Right lobe of liver (tissue), 6 donors: ENCODE measurements at places on chromosomes 7 and 10.

DNA sequence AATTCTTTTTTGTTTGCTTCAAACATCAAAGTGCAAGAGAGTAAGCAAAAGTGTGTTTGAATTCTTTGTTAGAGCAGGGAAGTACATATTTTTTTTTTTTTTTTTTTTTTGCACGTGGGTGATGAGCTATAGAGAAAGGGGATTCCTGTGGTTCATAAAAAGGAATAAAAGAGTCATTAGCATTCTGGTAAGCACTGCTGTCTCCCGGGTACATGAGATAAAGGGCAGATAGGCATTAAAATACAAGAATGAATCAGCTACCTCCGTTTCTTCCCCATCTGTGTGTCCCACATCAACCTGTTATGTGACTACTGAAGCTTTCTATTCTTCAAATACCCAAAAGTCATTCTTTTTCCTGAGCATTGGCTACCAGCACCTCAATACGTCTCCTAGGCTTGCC, 102.4 kb upstream of the SEMA3D start:
- no peak for DNase-seq

DNA sequence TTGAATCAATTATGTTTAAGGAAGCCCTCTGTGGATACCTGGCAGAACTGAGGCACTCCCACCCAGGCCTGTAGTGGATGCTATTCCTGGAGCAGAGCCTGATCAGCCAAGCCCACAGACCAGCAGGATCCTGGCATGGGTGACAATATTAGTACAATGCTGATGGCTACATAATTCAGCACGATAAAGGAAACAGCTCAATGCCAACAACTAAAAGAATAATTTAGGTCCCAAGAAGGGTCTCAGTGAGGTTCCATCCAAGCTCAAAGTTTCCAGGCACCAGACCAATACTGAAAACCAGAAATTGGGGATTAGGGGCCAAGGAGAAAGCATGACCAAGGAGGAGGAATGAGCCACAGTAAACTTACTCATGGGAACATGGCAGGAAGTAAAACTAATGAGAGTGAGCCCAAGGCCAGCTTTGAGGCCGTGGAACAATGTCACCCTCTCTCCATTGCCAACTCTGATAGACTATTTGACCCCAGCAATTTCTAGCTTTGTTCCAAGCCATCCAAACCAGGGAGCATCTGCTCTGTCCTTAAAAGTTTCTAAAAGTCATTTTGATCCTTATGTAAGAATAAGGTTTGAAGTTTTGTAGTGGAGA, 1082.4 kb downstream of the KCNMA1 start:
- no peak for DNase-seq

- DNase-seq, result no peak
Measured at GRCh38 chr10:18224626-18225445, 84.6 kb downstream of the CACNB2 start.

- DNase-seq, result no peak
Measured at GRCh38 chr10:110506448-110506847, 8.7 kb downstream of the DUSP5 start.

DNA sequence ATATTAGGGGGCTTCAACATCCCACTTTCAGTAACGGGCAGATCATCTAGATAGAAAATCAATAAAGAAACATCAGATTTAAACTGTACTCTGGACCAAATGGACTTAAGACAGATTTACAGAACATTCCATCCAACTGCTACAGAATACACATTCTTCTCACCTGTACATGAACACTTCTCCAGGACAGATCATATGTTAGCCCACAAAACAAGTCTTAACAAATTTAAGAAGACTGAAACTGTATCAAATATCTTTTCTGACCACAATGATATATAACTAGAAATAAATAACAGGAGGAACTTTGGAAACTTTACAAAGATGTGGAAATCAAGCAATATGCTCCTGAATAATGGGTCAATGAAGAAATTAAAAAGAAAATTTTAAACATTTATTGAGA, 86.7 kb downstream of the MICU1 start:
- DNase-seq, result no peak

DNA sequence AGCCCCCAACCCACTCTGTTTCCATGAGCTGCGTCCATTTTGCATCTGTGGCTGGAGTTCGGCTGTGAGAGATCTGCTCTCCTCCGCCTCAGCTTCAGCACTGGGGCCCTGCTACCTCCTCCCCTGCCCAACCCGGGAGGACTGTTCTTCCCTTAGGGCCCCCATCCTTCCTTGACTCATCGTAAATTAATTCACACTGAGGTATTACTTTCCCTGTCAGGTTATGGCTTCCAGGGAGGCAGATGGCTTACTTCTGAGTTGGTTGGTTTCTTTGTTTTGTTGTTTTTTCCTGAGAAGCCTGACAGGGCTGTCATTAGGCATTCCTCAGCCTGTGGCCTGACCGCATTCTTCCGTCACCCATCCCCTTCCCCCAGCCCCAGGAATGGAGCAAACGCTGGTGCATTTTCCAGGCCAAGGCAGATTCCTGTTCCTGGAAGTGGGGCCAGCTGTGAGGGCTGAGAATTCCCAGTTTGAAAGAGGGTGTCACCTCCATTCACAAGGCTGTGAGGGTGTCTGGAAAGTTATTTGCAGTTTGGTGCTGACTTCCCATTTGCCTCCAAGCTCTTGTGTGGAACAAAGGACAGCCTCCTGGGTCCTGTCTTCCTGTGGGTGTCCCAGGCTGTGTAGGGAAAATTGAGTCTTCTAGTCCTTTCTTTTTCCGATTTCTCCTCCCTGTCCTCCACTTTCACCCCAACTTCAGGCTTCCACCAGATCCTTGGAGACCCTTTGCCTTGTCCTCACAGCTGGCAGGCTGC, 11.7 kb downstream of the CPA5 start:
- no peak for DNase-seq

GRCh38 chr7:158685693-158686092, 18.9 kb downstream of the NCAPG2 start:
- no peak for DNase-seq

- DNase-seq, result no peak
Measured at GRCh38 chr7:96826089-96826488, 116.4 kb upstream of the SEM1 start.

GRCh38 chr7:26461518-26461917, 169.9 kb downstream of the SNX10 start:
- no peak for DNase-seq

DNA sequence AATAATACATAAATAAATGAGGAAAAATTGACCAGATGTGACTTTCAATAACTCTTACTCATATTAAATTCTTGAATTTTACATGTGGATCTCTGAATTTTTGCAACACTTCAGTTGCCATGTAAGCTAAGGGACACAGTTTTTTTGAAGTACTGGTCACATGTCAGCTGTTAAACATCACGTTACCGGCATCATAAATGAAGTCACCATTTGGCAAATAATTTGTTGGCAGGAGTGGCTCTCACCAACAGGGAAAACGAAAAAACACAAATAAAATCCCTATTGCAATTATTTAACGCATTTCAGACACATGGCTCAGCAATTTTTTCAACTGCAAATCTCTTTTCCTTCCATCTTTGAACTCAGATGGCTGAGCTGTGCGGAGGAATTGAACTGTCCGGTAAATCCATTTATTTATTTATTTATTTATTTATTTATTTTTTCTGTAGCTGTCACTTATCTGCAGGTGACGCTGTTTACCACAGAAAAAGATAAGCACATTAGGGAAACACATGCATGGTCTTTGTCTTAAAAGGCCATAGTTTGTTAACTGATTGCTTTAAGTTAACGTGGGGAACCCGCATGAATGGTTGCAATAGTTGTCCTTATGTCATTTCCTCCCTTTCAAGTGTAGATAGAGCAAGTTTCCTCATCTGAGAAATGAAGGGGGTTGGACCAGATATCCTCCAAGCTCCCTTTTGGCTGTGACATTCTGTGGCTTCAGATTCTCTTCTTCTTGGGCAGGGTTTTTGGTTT, 64.7 kb upstream of the JAZF1 start:
- no peak for DNase-seq

GRCh38 chr7:102273749-102274712, 12.6 kb upstream of the SH2B2 start:
- no peak for DNase-seq

DNA sequence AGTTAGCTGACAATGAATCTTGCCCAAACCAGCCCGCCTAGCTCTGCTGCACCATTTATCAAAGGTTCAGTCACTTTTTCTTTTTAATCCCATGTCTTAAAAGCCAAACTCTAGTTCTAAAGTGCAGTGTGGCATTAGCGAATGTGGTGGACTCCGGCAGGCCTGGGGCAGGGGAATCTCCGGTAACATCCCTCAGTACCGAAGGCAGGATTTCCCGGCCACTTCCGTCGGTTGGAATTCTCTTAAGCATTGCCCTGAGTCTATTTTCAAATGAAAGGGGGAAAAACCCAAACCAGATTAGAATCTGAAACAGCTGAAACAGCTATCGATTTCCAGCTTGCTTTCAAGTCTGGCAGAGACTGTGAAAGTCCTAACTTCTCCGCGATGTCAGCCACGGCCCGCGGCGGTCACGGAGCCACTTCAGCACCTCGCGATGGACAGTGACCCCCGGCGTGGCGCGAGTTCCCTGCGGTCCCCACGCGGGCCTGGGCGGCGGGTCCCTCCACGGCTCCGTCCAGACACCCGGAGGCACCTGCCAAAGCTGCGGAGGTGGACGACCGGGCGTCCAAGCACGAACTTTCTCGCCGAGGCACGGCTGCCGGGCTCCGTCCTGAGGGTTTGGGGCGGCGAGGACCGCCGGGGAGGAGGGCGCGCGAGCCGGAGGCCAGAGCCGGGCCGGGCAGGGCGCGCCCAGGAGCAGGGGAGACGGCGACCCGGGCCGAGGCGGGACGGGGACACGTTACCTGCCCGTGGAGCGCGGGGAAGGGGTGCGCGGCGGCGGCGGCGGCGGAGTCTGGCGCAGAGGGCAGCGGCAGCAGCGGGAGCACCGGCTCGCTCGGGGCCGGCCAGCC, 745 bp downstream of the TCERG1L start:
- DNase-seq, result no peak

- no peak for DNase-seq
Measured at GRCh38 chr7:76409537-76409936, at the start of gene SSC4D. Gene SSC4D (minus strand): TSS chr7:76409697. CDS start chr7:76404439, 5,258 bp downstream.

DNA sequence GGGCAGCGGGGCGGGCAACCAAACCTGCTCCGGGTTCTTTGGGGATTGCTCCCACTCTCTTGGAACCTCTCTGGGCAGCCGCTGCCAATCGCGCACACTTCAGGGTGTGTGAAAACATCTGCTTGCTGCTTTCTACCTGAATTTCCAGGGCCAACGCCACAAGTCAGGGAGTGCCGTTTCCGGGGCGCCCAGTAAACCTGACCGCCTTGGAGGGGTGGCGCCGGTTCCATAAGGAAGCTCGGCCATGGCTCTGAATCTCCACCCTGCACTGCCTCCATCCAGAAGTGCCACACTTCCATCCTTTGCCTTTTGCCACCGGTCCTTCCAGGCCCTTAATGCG, 679 bp upstream of the AFAP1L2 start:
- DNase-seq, result no peak

GRCh38 chr10:24208661-24209431, at the start of gene KIAA1217:
Gene KIAA1217 (plus strand): TSS chr10:24209138. CDS start chr10:24209194, 56 bp downstream.
- DNase-seq, result peak; percentile 48

DNA sequence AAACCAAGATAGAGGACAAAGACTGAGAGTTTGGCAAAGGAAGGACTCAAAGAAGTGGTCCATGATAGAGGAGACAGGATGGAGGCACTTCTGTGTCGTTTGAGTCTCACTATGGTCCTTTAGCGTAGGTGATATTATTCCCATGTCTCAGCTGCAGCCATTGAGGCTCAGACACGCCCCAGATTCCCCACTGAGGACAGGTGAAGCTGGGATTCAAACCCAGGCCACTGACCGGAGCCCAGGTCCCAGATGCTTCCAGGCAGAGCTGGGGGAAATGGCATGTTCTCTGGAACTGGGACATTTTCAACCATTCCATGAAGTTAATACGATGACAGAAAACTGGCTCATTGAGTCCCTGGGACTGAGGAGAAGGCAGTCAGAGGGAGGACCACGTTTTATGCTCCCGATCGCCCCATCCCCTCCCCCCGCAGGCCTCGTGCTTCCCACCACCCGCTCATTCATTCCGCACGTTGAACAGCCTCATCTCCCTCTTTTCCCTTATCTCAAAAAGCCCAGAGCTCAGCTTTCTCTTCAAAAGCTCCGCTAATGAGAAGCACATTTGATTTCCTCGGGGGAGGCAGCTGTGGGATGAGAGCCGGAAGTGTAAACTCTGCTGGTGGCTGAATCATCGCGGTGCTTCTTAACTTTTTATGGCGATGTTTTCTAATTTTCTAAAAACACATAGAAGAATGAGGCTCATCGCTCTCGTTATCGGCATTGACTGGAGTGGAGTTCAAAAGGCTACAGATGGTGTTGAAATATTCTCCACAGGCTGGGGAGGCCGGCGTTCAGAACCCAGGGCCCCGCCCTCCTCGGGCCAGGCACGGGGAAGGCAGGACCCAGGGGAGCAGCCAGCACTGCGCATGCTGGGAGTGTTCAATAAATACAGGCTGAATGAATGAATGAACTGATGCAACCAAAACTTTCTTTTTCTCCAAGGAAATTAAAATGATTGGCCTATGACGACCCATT, 64.0 kb downstream of the OAT start:
- DNase-seq, result peak; percentile 84

GRCh38 chr7:85011127-85011526, 175.7 kb downstream of the SEMA3D start:
- DNase-seq, result no peak

DNA sequence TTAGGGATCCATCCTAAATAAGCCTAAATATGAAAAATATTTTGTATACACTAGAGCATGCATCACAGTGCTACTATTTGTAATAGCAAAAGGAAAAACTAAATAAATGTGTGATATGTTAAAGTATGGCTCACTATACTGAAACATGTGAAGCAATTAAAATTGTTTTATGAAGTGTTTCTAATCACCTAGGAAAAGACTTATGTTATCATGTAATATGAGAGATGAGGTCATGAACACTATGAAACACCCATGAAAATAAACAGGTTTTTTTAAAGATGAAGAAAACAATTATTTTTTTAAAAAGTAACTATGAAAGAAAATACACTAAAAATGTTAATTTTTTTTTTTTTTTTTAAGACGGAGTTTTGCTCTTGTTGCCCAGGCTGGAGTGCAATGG, 16.8 kb upstream of the ARHGAP12 start:
- DNase-seq, result no peak

- no peak for DNase-seq
Measured at GRCh38 chr7:69017208-69017607, 581.1 kb upstream of the AUTS2 start.

DNA sequence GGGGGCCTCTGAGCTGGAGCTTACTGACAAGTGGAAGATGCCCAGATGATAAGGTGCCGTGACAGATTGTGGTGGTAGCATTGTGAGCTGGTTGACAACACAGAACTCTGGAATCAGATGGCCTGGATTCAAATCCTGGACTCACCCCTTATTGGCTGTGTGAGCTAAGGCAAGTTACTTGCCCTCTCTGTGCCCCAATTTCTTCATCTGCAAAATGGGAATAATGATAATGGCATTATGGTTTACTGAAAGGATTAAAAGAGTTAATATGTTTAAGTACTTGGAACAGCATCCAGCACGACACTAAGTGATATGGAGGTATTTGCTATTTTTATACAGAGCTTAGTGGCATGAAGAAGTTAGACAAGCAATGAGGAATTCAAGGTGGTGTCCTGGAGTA, 465.9 kb upstream of the GALNT17 start:
- no peak for DNase-seq
